Fibroblast of pulmonary artery (primary cell): ENCODE measurements at places on chromosomes 1 and 21.

GRCh38 chr1:37776946-37777516 lies 12.1 kb upstream of the EPHA10 start:
- DNase-seq: no peak

DNA sequence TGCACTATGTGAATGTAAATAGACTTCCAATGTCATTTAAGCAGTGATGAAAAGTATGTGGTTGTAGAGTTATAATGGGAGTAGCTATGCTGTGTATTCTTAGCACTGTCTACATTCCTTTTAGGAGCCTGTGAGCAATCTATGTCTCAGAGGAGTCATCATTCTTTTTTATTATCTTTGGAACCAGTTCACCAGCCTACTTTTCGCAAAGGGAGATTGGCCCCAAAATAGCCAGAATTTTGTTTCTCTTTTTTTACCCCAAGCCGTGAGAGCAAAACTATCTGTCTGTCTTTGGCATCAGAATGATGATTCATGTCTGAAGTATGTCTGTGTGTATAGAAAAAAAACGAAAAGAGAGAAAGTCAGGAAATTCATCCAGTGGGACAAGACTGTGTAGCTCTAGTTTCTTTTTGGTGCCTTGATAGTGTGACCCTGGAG lies 44.2 kb downstream of the OSBPL9 start:
- peak; percentile 96 for DNase-seq

GRCh38 chr1:54230507-54231339 lies 30.8 kb downstream of the MRPL37 start:
- no peak for DNase-seq

- no peak for DNase-seq
Measured at GRCh38 chr1:29830916-29831315, 594.6 kb downstream of the PTPRU start.

DNA sequence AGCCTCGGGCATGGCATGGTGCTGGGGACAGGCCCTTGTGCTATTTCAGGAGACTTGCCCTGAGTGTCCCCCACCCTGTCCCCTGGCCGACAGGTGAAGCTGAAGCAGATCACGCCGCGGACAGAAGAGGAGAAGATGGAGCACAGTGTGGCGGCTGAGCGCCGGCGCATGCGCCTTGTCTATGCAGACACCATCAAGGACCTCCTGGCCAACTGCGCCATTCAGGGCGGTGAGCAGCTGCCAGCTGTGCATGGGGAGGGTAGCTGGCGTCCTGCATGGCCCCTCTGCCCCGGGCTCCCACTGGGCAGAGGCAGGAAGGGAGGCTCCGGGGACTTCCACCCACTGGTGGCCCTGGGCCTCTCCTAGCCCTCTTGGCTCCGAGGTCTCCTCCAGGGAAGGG lies 28.9 kb downstream of the FAM151A start:
- DNase-seq: no peak
